ENCODE measurements at places on chromosomes 4 and X.

- DNase-seq, result no peak
These were observed 195.6 kb downstream of the RAPGEF2 start for GRCh38 chr4:159298502-159298901.

- no peak for DNase-seq
These were observed 39.6 kb upstream of the SLC7A3 start for GRCh38 chrX:70970482-70970995.

GRCh38 chr4:117479673-117480072 lies 394.3 kb upstream of the TRAM1L1 start:
- no peak for DNase-seq

- no peak for DNase-seq
These were observed 47.3 kb upstream of the TLR3 start for GRCh38 chr4:186021461-186022167.

DNA sequence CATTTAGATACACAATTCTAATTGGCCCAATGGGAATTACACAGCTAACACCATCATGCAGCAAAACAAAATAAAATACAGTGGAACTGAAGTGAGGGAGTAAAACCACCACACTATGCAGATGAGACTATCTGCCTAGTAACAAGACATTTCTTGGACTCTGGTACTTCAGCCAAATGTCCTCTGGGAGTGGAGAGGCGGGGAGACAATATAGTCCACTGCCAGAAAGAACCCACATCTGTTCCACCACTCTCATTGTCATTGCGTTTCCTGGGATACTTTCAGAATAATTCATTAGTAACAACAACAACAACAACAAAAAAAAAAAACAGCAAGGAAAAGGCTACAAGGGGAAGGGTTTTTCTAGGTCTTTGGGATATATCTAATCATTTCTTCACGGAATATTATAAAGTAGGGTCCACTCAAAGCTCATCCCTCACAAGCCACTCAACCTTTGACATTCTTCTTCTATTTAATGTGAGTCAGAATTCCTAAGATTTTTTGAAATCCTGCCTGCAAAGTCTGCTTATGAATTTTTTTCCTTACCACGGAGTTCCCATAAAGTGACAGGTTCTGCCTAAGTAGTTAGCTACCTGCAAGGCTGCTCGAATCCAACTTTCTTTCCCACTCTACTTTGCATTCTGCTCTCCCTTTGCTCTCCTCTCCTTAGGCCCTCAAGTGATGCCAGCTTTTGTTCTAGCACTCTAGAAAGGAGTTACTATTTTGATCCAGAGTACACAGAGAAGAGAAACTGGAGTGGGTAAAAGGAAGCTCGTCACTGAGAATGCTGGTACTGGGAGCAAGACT lies 254.6 kb downstream of the CHIC1 start:
- no peak for DNase-seq

DNA sequence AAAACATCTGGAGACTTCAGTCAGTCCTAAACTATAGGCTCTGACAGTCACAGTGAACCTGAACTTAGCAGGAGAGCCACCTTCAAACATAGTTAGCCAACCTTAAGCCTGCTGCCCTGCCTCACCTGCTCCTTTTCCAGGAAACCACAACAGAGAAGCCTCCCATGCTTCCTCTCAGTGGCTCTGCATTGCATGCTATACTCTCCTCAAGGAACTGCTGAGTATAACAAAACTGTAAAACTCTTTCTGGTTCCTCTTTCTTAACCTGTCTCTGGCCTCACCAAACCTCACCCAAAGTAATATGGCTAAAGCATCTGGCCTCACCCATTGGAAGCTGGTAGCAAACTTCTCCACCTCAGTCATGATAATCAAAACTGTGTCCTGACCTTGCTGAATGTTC lies 122.1 kb downstream of the ANKRD50 start:
- DNase-seq, result no peak

DNA sequence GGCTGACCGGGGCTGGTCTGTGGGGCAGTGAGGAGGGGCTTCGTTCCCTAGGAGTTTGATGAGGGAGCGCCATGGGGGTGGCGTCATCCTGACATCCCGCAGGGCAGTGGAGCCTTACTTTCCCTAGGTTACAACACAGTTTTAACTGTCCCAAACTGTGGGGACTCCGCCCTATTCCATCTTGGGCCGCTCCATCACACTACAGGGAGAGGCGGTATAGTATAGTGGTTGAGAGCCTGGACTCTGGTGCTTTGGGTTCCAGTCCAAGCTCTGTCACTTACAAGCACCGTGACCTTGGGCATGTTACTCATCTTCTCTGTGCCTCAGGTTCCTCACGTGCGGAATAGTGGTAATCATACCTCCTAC lies 44.2 kb downstream of the ZNF185 start:
- DNase-seq, result no peak

DNA sequence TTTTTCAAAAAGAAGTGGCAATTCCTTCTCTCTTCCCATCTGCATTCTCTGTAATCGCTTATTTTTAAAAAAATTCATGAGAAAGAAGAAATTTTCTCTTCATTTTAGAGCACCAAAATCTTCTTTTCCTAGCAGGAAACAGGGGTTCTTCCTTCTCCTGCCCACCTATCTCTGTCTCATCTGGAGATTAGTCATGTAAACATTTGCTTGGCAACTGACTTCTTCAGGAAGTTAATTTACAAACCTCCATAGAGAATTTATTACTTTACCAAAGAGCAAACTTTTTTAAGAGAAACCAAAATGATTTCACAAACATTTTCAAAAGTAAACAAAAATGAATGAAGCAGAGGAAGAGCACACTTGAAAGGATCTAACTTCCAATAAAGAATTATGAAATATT lies 13.5 kb downstream of the TTC29 start:
- no peak for DNase-seq

DNA sequence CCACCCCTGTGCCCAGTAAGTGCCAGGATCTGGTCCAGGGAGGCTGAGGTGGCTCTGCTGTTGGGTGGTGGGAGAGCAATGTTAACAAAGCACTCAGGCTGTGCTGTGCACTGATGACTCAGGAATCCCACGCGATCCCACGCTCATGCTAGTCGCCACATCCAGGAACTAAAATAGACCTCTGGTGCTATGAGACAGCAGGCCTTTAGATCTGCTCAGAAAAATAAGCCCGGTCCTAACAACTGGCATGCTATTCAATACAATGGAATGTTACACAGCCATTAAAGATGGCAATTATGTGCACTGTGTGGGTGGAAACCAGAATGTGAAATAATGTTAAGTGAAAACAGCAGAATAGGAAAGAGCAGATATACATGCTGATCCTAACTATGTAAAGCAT lies 26.0 kb downstream of the ARL13A start:
- no peak for DNase-seq

DNA sequence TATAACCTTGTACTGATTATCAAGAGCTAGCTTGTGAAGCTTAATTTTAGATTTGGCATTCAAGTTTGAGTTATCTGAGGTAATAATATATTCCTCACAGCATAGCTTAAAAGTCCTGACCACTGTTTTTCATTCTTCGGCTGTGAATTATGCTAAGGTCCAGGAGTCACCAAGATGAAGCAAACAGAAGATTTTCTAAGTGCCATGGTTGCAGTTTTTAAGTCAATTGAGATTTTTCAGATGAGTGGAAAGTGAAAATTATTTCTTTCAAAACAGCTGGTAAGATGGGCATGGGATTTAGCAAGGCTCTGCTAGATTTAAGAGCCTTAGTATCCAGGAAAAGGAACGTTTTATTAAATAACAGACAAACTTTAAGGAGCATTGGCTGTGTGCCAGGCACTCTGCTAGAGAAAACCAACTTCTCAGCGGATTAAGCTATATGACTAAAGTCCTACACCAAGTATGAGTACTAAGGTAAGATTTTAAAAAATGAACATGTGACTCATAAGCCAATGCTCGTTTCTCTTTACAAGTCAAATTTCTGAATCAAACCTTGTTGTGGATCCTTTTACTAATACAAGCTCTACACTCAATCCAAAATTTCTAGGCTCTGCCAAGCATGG lies 149.9 kb upstream of the IL15 start:
- DNase-seq, result no peak

- DNase-seq, result no peak
These were observed 125.1 kb downstream of the ARX start for GRCh38 chrX:24890677-24891076.

- DNase-seq, result no peak
These were observed 94.8 kb downstream of the TET2 start for GRCh38 chr4:105241451-105241850.
